ENCODE measurements at places on chromosomes 2 and 18.

GRCh38 chr2:127810156-127810618 is 784 bp downstream of the WDR33 start:
- DNase-seq: no peak

DNA sequence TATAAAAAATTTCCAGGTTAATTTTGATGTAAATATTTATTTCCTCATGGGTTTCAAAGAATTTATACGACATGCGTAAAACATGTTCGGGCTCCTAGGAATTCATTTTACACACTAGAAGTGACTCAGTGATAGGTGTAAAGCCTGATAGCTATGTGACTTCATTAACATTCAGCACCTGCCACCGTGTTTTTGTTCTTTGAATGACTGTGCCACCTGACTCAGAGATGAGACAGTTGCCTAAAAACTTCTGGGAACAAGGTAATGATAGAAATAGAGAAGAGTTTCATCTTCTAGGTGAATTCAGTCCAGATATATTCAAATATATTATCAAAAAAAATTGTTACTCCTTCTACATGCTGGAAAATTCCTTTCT is 10.0 kb downstream of the IL1R2 start:
- no peak for DNase-seq

DNA sequence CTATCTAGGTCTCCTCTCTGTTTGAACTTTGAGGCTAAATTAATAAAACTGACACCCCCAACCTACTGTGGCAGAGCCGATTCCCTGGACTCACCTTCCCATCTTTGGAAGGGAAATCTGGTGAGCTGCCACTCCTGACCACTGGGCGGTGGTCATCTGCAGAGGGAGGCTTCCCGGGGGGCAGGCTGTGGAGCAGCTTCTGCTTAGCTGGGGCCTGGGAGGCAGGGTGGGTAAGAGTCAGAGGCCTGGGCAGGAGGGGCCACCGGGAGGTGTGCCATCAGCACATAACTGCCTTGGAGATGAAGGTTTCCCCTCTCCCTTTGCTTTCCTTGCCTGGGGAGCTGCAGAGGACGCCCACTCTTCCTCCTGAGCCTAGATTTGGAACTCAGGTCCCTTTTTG is 2.3 kb upstream of the NPPC start:
- no peak for DNase-seq

DNA sequence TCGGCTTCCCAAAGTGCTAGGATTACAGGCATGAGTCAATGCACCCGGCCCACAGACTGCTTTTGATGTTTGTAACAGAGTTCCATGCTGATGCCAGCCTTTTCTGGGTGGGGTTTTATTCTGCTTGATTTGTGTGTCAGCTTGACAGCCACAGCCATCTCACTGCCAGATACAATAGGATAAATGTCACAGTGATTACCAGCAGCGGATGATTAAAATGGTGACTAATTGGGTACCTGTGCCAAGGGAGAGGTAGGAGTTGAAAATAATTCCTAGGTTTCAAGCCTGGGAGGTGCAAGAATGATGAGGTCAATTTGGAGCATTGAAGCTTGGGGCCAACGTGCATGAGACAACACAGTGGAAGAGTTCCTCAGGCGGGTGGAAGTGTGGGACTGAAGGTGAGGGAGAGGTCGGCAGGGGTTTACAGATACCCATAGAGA is 39.4 kb downstream of the SH2D6 start:
- DNase-seq: no peak

DNA sequence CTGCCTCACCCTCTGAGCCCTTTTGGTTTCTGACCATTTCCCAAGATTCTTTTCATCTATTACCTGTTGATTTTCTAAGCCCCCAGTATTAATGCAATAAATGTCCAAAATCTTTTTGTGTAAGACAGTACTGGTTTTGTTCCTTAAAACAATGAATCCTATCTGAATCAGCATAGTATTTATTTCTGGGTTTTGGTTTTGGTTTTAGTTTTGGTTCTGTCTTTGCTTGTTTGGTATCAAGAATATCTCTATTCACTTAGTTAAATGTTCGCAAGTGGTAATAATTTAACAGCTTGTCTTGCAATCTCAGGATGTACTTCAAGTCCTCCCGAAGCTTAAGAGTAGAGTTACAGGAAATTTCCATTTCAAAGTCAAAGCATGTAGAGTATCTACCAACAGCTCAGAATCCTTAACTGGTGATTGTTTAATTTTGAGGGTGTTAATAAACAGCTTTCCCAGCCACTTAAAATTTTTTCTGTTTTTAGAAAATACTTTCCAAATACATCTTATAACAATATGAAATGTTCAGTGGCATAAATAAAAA is 67.7 kb upstream of the NEDD4L start:
- no peak for DNase-seq
